ENCODE measurements at places on chromosomes 5 and 9. TPM values are rescaled to one million over a fixed set of nuclear protein-coding genes. Genes with fewer than 3 reads are reported as not detected.

Gene CCL27
- total RNA-seq = not detected

Gene MYOZ3
- 0.09 TPM for total RNA-seq

Gene FAM78A
- 6.6 TPM for total RNA-seq

Gene ECSCR
- 3.4 TPM for total RNA-seq

Gene IGIP
- 4.1 TPM for total RNA-seq

Gene FPGS
- 48.1 TPM for total RNA-seq

Gene HTR1A
- not detected for total RNA-seq

Gene FAM13B
- total RNA-seq = 19.0 TPM

Gene PCDHGC5
- total RNA-seq = 1.1 TPM

Gene SSNA1
- 37.5 TPM for total RNA-seq

Gene PCDHA11
- total RNA-seq = not detected

Gene EHMT1
- total RNA-seq = 37.5 TPM

Gene CTSV
- 0.42 TPM for total RNA-seq

Gene PDZD2
- total RNA-seq = 0.42 TPM

Data from liver (tissue), 10 donors.